ENCODE measurements at places on chromosomes 1 and 21. TPM values are rescaled to one million over a fixed set of nuclear protein-coding genes. Genes with fewer than 3 reads are reported as not detected.

Gene NBPF6
- not detected for total RNA-seq

Gene TRABD2B
- total RNA-seq = not detected

Gene VWA5B1
- total RNA-seq = not detected

Gene AMY1B
- not detected for total RNA-seq

Gene OR2L13
- total RNA-seq = not detected

Gene NTRK1
- total RNA-seq = under 0.01 TPM

Gene FCRL5
- not detected for total RNA-seq

Gene SGIP1
- total RNA-seq = 49.2 TPM

Gene GPR89B
- total RNA-seq = 18.8 TPM

Gene CHRM3
- total RNA-seq = not detected

Gene IFFO2
- total RNA-seq = 17.3 TPM

Gene FCRLB
- 1.4 TPM for total RNA-seq

Gene RNF186
- total RNA-seq = not detected

Gene PADI4
- total RNA-seq = not detected
